Chondrocyte (in vitro differentiated cells): ENCODE measurements at places on chromosomes 3 and 15. TPM values are rescaled to one million over a fixed set of nuclear protein-coding genes. Genes with fewer than 3 reads are reported as not detected.

DNA sequence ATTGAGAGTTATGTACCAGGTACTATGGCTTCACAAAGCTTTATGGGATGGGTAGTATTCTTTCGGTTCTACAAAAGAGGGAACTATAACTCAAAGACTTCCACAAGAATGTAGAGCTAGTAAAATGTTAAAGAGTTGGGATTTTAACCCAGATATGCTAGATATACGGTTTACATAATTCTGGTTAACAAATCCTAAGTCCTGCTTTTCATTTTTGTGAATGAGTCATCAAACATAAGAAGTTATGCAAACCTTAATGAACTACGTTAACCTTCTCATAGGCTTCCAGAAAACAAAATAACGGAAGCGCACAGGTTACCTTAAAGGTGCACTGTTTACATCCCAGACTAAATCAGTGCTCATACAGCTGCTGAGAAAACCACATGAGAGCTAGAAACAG, 1049.3 kb downstream of the MCTP2 start:
- DNase-seq, result no peak

DNA sequence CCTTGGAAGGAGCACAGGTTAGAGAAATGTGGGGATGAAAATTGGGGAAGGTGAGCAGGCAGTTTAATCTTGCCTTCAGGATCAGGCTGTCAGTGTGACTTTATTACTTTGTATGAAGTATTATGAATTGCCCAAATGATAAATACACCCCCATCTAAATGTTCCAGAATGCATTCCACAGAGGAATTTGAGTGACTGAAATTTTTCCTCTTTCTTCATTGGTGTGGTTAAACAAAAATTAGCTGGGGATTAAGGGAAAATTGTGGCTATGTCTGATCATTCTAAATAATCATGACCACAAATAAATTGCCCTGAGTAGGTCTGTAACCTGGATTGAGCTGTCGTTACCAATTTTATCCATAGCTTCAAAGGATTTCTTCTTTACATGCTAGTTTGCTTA, 33.5 kb downstream of the FAM98B start:
- no peak for DNase-seq

GRCh38 chr3:128745742-128746141, 19.8 kb downstream of the RAB7A start:
- DNase-seq, result no peak

GRCh38 chr3:155792532-155792931, 13.5 kb downstream of the C3orf33 start:
- DNase-seq, result no peak

DNA sequence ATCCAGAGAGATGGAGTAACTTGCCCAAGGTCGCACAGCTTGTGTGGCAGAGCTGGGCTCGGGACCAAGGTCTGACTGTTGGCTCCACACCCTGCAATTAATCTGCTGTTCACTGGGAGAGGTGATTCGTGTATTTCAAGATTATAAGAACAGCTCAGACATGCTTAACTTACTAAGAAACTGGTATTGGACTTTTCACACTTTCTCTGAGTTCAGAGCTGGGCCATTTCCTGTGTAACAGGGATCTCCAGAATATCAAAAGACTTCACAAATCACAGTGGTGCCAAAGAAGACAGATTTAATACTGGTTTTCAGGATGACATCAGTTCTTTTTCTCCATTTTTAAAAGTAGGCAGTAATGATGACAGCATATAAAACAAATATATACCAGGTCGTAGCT, 156.8 kb upstream of the UBE2E1 start:
- DNase-seq, result no peak

GRCh38 chr3:128648402-128648801, 2.2 kb downstream of the RPN1 start:
- DNase-seq, result no peak

- DNase-seq, result no peak
These were observed 12.9 kb downstream of the IDH3A start for GRCh38 chr15:78162038-78162437.

- no peak for DNase-seq
These were observed 454.2 kb downstream of the GBE1 start for GRCh38 chr3:81307221-81307620.

DNA sequence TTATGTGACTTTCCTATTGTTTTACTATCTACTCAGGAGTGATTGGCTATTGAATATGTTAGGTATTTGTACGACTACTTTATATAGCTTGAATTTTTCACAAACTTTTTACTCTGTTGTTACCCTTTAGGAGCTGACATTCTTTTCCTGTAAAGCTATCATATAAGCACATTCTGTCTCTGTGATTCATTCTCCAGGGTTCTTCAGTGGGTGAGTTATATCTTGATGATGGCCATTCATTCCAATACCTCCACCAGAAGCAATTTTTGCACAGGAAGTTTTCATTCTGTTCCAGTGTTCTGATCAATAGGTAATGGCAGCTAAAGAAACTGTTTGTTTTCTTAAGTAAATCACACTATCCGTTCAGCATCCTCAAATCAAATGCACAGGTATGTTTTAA, 10.1 kb upstream of the CAPN3 start:
- no peak for DNase-seq

- no peak for DNase-seq
These were observed 25.2 kb downstream of the LRRK1 start for GRCh38 chr15:100944244-100944895.

DNA sequence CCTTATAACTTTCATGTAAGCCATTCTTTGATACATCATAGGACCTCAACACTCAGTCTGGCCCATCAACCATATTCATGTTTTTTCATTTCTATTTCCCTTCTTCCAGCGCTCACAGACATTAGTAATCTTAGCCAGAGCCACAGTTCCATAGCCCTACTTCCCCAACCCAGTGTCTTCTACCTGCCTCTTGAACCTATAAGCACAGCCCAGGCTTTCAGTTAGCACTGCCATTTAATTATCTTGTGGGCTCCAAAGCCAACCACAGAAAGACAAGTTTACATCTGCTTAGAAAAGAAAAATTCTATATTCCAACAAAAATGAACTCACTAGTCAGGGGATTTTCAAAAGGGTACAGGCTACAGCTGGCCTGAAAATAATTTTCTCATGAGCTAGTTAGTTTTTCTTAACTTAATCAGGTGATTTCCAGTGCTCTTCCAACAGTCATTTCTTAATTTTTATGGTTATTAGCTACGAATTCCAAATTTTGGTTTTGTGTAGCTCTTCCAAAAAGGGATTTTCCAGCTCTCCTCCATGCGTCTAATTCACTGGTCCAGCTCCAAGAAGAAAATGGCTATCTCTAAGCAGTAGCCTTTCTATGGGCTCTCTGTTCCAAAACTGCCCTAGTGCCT, 13.7 kb downstream of the CD200 start:
- no peak for DNase-seq

- no peak for DNase-seq
These were observed 7.5 kb upstream of the TBC1D21 start for GRCh38 chr15:73865904-73866303.

Gene HRG
- not detected in 3 replicates for total RNA-seq

Gene DLEC1
- total RNA-seq, result 0.17 to 0.29 TPM (median 0.18 TPM) in 3 replicates
